ENCODE measurements at places on chromosomes 6 and 20.

GRCh38 chr6:147618927-147619326, 110.4 kb downstream of the SAMD5 start:
- no peak for DNase-seq

GRCh38 chr6:109781001-109781400, 89.9 kb downstream of the FIG4 start:
- no peak for DNase-seq

- no peak for DNase-seq
Observed at GRCh38 chr6:127267646-127268625, 1.3 kb downstream of the RNF146 start.

GRCh38 chr20:62575976-62576722, 66.2 kb upstream of the SLCO4A1 start:
- DNase-seq = no peak

- peak; percentile 16 for DNase-seq
Observed at GRCh38 chr6:155313602-155314091, 637 bp downstream of the TFB1M start.

GRCh38 chr6:144585217-144585814, 300.2 kb downstream of the UTRN start:
- no peak for DNase-seq

GRCh38 chr6:142372348-142372747, 70.5 kb downstream of the ADGRG6 start:
- no peak for DNase-seq

DNA sequence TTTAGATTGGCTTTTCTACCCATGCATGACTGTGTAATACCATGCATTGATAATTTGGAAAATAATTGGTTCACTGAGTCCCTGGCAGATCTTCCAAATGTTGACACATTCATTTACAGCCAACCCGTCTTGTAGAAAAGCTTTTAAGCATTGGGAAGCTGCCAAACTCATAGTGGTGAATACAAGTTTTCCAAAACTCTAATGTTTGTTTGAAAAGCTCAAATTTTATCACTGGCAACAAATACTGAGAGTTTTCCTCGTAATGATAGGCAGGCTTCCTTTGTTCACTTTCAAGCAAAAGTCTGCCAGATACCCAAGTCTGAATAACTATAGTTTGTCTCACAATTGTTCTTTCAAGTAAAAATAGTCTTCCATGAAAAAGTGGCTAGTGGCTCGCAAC, 143.0 kb downstream of the FIG4 start:
- no peak for DNase-seq

DNA sequence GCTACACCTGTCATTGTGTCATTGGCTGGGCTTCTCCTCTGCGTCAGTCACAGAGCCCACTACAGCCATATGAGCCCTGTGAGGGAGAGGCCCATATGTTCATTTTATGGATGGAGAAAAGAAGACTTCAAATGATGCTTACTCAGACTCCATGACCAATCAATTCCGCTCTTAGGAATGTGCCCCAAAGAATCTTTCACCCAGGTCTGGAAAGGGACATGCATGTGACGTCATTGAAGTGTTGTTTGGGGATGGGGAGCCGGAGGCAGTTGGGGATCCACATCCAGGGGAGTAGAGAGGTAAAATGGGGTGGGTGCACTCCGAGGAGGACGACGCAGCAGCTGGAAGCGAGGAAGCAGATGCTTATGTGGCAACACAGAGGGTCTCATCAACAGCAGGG, 9.6 kb upstream of the C6orf132 start:
- no peak for DNase-seq

- DNase-seq = no peak
Observed at GRCh38 chr6:3635482-3635881, 116.0 kb downstream of the PXDC1 start.

DNA sequence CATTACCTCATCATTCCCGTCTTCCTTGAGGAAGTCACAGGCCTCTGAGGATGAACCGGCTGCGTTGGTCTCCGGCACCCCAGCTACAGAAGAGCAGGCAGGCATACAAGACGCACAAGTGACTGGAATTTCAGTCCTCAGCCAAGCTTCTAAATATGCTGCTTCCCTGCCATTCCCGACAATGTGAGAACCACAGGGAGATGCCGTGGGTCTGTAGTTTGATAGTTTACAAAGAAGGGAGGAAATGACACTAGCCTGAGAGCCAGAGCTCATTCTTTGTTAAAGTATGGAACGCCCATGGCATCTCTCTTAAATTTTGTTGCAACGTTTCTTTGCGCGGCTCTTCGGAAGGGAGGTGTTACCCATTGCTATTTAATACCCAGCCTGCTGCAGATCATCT, 25.7 kb downstream of the HEBP2 start:
- no peak for DNase-seq

DNA sequence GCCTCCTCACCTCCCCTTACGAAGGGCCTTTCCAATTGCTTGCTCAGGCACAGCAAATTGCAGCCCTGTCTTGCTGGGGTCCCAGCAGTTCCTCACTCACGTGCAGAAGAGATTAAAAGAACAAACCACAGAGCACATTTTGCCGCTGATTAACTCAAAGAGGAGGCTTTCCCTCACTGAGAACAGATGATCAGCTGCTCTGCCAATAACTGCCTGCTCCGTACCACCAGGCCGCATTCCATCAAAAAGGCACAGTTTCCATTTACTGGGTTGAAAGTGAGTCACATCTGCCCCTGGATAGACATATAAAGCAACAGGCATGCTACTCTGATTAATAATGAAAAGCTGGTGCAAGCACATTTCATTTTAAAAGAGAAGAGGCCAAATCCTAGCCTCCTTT, 446.8 kb downstream of the PTPRT start:
- DNase-seq = no peak

DNA sequence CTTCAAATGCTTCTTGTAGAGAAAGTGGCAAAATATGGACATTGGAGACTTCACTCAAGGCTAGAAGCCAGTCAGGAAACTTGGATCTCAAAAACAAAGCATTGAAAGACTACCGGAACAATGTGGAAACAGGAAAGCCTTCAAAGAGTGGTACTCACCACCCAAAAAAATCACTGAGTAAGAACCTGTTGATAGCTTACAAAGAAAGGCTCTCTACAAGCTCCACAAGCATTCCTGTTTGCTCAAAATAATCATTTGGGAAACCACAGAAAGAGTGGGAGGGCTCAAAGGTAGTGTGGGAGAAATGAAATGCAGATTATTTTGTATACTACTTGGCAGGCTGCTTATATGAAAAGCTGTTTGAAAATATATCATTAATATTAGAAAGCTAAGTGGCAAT, 9.5 kb upstream of the DST start:
- DNase-seq = no peak

GRCh38 chr6:169162752-169163407, 90.8 kb downstream of the THBS2 start:
- peak; percentile 72 for DNase-seq

DNA sequence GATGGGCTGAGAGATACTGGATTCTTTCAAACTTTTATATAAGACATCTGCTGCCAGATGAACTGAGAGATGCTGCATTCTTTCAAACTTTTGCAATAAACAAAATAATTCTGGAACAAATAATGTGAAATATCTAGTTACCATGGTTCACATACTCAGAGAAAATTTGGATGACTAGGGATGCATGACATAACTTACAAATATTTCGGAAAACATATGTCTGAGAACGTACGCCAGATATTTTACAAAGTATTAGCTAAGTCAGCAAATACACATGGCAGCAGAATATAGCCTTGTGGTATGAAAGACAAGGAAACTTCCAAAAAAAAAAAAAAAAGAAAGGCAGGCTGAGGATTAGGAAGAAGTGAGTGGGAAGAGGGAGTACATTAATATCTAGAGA, 113.3 kb upstream of the TRAF3IP2 start:
- DNase-seq = peak; percentile 32

- no peak for DNase-seq
Observed at GRCh38 chr6:107977283-107977682, 19.3 kb upstream of the SEC63 start.

DNA sequence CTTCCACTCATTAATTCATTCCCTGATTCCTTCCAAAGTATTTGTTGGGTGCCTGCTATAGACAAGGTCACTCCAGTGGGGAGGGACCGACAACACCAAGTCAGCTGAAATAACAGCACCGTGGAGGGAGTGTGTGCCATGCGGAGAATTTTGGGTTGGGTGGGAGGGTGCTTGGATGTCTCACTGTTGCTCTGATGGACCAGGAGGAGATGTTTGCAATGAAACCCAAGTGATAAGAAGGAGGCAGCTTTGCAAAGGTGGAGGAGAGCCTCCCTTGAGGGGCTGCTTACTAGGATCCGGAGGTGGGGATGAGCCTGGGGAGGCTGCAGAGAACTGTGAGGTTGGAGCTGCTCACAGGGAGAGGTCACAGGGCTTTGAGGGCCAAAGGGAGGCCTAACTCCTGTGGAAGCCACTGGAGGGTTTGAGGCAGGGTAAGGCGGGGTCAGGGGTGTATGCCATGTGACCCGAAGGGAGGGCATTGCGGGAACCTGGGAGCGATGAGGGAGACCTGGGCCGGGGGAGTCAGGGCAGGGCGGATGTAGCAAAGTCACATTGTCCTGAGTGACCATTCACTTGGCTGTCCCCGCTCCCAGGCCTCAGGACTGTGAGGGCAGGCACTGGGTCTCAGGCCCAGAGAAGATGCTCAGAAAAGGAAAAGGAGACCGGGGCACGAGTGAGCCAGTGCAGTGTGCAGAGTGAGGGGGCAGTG, 124.5 kb downstream of the PHACTR3 start:
- DNase-seq = no peak
